ENCODE measurements at places on chromosomes 11 and 22. TPM values are rescaled to one million over a fixed set of nuclear protein-coding genes. Genes with fewer than 3 reads are reported as not detected.

The TENM4 gene
- total RNA-seq = 2.0 TPM

DNA sequence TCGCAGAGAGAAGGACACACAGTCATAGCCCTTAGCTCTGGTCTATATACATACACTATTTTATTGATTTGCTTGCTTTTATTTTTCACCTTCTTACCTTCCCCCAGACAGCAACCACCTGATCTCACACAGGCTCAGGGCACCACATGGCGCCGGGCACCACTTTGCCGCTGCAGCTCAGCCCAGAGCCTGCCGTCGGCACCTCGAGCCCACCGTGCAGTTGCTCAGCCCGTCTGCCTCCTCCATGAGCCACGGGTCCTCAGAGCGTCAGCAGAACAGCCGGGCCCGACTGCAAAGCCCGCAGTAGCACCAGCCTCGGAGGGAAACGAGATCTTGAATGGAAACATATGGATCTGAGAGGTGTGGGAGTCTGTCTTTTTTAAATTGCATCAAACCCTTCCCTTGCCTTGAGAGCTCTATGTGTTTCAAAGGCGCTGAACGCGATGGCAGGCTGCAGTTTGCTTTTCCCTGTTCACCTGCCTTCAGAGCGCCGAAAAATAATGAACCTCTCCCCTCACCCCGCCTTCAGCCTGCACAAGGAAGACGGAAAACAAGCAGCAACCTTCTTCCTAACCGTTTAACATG lies 505.4 kb downstream of the MN1 start:
- no peak for DNase-seq
- no peak overlapping the region for H3K4me3 ChIP-seq
- no peaks in the 10 kb centered on the region for H3K27me3 ChIP-seq

The LIF gene
- 8.0 TPM for total RNA-seq

- DNase-seq = no peak
- peaks cover 13% of the 10 kb centered on the region for H3K4me1 ChIP-seq
- no peaks in the 10 kb centered on the region for H3K27me3 ChIP-seq
- H3K4me3 ChIP-seq = no peak overlapping the region
Observed at GRCh38 chr11:72732329-72732728, 19.9 kb downstream of the ARAP1 start.

- no peaks in the 10 kb centered on the region for H3K27me3 ChIP-seq
- no peaks in the 10 kb centered on the region for H3K36me3 ChIP-seq
- no peak overlapping the region for H3K4me3 ChIP-seq
- DNase-seq = no peak
- H3K27ac ChIP-seq = no peak overlapping the region
Observed at GRCh38 chr22:43714104-43714503, 98.0 kb downstream of the EFCAB6 start.
